ENCODE measurements at places on chromosomes 1 and 21.

DNA sequence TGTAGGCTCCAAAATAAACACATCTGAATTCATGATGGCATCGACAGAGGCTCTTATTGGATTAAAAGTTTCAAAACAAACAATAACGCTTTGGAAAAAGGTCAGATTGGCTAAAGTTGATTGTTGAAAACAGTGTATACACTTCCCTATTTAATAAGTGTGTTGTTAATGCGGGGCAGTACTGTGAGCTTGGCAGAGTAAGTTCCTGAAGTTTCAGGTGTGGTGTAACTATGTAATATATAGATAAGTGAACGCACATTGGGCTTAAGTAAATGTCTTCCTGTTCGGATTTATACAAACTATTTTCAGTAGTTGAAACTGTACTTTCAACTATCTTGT lies 810 bp downstream of the ZBTB37 start:
- DNase-seq, result no peak

DNA sequence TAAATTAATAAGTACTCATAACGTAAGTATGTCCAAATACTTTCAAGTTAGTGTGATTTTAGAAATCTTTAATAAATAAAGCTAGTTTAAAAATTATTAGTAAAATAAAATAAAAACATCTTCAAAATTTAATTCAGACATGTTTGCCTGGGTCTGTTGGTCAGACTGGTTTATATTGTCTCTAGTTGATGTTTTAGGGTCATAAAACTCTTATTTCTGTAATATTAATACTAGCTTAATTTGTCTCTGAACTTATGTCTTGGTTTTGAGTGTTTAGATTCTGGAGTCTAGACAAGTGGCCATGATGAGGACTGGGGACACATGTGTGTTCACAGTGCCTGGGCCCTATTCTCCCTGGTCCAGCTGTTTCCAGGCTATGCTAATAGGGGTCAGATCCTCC lies 184.5 kb upstream of the TNR start:
- no peak for DNase-seq

DNA sequence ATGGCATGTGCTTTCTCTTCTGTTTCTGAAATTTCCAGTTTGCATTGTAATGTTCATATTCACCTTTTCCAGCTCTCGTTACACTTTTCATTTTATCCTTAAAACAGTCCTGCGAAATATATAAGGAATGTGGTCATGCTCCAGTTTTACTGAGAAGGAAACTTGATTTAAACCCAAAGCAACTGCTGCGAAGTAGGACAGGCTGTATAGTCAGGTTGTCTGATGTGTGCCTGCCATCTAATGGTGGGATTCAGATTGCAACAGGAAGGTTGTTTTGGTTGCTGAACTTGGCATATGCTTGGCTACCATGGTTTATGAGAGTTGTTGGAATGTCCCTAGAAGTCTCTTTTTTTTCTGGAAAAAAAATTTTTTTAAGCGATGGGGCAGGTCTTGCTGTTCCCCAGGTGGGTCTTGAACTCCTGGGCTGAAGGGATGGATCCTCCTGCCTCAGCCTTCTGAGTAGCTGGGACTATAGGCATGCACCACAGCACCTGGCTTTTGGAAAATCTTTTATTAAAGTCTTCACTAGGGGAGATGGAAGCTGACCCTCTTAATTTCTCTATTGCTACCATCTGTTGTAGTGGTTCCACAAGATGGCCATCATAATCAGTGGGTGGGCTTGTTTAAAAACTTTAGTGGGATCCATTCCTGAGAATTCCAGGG lies 86.9 kb downstream of the UCK2 start:
- DNase-seq, result peak; percentile 75

DNA sequence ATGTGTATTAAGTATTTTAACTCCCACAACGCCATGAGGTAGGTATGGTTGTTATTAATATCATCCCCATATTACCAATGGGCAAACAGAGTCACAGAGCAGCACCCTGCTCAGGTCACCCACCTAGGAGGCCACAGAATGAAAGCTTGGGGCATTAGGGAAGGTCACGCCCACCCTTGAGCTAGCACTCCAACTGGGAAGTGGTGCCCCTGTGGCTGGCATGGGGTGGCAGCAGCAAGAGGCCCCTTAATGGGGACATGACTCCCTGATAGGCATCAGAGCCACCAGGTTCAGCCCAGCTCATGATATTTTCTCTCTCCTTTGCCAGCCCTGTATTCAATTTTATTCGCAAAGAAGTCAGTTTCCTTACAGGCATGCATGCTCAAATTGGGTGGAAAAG lies 90.6 kb downstream of the DMRTB1 start:
- no peak for DNase-seq

DNA sequence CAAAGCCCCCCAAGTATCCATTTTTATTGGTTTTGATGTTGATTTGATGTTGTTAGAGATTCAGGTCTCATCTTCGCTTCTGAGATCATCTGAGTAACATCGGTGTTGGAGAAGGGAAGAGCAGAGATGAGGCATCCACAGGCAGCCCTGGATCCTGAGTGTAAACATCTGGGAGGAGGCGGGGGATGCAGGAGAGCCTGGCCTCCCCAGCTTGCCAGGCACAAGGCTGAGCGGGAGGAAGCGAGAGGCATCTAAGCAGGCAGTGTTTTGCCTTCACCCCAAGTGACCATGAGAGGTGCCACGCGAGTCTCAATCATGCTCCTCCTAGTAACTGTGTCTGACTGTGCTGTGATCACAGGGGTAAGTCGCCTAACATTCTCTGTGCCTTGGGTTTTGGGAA lies at the start of gene PROK1:
PROK1 (plus strand) TSS at position 221 of the 400 bp plus-strand sequence; CDS start at position 289, 68 bp downstream.
- no peak for DNase-seq
